ENCODE measurements at places on chromosomes 7 and 10.

DNA sequence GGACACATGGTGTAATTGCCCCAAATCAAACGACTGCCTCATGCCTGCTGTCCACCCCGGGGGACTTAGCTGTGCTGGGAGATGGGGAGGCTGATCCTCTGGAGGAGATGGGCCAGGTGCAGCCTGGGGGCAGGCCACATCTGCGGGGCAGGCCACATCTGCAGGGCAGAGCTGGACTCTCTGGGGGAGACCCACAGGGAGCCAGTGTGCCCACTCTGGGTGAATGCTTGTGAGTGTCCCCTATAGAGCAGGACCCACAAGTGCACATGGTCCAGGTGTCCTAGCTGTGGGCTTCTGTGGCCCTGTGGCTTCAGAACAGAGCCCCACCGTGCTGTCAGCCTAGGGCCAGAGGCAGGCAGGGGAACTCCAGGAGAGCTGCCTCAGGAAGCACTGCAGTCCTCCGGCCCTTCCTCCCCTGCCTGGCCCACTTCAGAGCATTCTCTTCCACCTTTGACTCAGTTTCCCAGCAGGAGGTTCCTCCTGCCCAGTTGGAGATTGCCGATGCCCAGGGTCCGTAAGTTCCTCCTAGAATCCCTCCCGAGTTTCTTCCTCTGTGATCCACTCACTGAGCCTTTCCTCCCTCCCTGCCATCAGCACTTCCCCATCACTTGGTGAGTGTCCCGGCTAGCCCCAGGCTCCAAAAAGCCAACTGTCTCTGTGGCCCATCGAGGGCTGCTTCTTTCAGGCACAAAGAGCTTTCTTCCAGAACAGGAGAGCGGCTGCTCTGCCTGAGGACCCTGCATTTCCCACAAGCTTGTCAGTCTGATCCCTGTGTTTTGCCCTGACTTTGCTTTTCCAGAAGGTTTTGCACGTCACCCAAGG is 50.3 kb downstream of the ADCYAP1R1 start:
- DNase-seq = no peak

GRCh38 chr10:28561531-28561930 is 28.6 kb downstream of the WAC start:
- no peak for DNase-seq

DNA sequence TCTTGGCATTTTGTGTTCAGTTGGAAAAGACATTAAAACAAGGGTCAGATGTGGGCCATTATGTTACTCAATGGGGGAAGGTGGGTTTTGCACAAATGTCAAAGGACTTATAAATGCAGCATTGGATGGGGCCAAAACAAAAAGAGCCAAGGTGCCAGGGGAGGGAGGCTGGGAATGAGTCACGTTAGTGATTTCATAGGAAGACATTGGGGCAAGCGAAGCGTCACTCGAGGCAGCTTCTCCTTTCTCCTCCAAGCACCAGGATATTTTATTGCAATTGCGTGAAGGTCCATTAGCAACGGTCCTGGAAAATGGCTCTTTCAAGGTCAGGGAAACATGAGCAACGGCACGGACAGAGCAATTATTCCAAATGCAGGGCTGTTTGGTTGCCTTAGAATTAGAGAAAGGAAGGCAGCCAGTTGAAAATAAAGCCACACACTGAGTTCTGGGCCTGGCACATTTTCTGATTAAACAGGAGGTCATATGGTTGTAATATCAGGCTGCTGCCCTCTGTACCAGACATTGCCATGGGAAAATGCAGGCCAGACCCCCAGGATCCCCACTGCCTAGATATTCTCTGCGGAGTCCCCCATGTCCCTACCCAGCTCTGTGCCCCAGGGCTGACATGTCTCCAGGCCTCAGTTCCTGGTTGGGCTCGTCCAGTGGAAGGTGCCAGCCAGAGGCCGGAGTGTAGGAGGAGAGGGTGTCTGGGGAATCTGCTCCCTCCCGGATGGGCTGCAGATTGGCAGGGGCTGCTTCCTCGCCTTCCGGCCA is 63.3 kb upstream of the NANOS1 start:
- no peak for DNase-seq

- DNase-seq = no peak
These were observed 3.0 kb downstream of the CLDN15 start for GRCh38 chr7:101234636-101235035.

GRCh38 chr10:84370283-84370682 is 41.9 kb downstream of the CCSER2 start:
- DNase-seq = no peak

- no peak for DNase-seq
These were observed 9.3 kb upstream of the MCU start for GRCh38 chr10:72682638-72683037.

GRCh38 chr10:45557275-45557905 is 115.2 kb downstream of the ZFAND4 start:
- DNase-seq = no peak

DNA sequence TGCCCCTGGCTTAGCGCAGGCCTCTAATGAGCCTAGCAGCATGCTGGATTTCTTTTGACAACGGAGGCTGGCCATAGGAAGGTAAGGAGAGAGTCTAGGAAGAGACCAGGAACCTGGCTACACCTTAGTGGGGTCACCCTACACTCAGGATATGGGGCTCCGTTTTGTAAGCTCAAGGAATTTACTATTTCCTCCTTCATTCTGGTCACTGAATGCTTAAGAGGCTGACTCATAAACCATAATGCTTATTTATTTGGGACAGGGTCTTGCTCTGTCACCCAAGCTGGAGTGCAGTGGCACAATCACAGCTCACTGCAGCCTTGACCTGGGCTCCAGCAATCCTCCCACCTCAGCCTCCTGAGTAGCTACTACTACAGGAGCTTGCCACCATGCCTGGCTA is 38.4 kb downstream of the CARD11 start:
- DNase-seq = no peak

GRCh38 chr10:46048152-46048551 is 2.1 kb upstream of the MSMB start:
- no peak for DNase-seq

GRCh38 chr10:83892737-83893136 is 246.6 kb upstream of the GHITM start:
- DNase-seq = no peak

DNA sequence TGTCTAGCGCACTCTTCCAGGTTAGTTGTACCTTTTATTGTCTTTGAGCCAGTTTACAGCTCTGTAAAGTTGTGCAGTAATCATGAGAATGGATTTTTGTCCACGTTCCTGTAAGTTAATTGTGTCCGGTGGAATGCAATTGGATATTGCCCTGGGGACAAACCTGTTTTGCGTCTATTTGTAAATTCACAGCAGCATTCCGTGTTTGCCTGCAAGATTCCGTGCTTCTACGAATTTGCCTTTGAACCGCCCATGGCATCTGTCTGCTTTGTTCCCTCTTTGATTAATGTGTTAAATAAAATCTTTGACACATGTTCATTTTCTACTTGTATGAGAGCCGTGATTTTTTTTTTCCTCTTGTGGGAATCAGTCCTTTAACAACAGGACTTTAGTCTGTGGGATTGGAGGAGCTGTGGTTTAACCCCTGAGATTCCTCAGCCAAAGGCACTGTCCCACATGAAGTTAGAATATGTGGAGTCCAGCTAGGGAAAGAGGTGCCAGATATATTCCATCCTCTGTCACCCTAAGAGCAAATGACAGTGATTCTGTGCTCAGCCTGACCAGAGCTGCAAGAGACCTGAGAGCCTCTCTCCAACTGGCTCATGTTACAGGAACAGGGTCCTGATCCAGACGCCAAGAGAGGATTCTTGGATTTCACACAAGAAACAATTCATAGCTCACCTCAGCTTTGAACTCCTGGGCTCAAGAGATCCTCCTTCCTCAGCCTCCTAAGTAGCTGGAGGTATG is 126.3 kb downstream of the COL26A1 start:
- no peak for DNase-seq

DNA sequence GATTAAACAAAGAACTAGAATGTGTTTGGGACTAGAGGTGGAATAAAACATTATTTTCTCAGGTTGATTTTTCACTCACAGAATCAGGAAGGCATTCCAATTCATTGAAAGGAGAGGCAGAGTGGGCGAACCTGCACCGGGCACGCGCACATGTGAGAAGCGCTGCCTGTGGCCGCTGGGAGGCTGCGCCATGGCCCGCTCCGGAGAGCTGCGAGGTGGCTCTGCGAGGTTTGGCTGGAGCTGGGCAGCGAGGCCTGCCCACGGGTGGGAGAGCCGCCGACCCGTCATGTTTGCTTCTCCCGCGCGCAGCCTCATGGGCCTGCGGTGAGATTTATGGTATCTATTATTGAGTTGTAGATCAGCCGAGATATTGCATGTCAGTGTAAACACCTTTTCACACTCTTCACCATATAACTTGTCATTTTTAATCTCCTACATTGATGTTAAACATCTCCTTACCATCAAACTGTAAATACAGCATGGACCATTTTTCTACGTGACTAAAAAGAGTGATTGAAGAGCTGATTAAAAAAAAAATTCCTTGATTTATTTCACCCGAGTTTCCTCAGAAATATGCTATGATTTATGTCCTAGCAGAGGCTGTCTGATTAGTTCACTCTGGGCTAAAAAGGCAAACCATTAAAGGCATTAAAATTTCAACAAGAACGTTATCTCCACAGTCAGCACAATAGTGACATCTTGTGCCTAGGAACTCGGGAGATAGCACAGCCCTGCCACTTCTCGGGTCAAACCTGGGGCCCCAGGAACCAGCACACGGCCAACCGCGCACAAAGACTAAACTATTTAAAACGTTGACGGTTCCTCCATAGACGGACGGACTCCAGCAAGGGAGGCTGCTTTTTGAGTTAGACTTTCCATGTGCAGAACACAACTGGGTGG is 96.6 kb upstream of the RNF32 start:
- DNase-seq = no peak

DNA sequence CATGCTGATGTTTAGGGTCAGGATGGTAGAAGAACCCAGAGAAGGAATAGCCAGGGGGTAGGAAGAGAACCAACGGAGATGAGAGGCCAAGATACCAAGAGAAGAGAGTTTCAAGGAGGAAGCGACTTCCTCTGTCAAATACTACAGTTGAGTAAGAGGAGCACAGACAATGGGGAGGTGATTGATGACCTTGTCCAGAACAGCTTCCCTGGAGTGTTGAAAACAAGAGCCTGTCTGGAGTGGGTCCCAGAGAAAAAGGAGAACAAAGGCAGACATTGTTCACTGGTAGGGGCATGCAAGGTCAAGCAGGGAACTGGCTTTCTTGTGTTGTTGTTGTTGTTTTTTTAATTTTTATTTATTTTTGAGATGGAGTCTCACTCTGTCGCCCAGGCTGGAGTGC is 9.6 kb upstream of the TRIM56 start:
- DNase-seq = no peak

DNA sequence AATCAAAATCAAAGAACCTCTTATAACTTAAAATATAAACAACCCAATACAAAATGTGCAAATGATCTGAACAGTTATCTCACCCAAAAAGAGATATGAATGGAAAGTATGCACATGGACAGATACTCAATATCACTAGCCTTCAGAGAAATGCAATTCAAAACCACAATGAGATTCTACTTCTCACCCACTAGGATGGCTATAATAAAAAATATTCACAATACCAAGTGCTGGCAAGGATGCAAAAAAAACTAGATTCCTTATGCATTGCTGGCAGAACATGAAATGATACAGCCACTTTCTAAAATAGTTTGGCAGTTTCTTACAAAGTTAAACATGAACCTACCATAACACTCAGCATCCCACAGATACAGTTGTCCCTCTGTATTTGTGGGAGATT is 130.1 kb upstream of the LRRN3 start:
- no peak for DNase-seq

Data from stimulated activated CD4-positive, alpha-beta T cell treated with anti-CD3 and anti-CD28 coated beads, Interleukin-12 subunit alpha, Interleukin-12 subunit beta, amount 100 ng/mL, for 48 hours (primary cell).